ENCODE measurements at places on chromosomes 2 and 18.

DNA sequence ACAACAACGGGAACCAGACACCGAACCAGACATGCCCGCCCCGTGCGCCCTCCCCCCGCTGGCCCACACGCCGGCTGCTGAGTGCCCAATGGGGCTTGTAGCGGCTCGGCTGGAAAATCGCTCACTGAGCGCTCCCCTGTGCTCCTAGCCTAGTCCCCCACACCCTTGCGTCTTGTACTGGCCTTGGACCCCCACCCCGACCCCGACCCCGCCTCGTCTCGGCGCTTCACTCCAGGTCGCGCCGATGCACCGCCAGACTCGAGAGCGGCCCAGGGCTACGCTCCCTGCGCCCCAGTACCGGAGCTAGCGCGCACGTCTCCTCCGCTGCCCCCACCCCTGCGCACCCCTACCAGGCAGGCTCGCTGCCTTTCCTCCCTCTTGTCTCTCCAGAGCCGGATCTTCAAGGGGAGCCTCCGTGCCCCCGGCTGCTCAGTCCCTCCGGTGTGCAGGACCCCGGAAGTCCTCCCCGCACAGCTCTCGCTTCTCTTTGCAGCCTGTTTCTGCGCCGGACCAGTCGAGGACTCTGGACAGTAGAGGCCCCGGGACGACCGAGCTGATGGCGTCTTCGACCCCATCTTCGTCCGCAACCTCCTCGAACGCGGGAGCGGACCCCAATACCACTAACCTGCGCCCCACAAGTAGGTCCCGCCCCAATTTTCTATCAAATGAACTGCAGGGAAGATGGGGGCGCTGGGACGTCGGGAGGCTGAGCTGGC lies 1.5 kb downstream of the GAD1 start:
- no peak for DNase-seq

DNA sequence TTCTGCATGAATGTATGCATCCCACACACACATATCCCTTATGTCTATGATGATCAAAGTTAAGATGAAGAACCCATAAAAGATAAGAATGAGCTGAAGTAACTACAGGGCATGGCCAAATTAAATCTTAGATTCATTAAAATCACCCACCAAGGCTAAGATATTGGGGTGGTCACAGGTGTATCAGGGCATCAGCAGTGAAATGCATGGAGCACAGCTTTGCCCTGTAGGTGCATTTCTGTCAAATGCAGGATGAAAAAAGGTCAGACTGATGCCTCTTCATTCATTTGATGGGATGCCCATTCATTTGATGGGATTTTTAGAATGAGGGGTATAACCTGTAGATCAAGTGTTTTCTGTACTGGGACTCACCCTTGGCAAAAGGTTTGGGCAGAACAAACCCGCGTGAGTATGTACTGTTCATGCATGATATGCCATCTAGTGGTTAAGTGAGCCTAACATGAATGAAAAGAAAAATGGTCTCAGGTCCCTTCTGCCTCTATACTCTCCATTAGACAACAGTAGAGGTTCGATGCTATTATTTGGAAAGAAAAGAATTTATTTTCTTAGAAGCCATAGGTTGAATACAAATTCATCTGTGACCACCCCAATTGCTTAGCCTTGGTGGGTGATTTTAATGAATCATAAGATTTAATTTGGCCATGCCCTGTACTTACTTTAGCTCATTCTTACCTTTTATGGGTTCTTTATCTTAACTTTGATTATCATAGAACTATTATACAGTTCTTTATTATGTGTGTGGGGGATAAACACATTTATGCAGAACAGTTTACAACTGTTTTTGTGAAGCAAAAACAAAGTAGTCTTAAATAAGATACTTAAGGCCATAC lies 43.2 kb upstream of the NOSTRIN start:
- DNase-seq, result no peak

GRCh38 chr2:121810959-121811853 lies 55.8 kb downstream of the TSN start:
- no peak for DNase-seq

- no peak for DNase-seq
Observed at GRCh38 chr2:164910101-164910899, 45.0 kb downstream of the SLC38A11 start.

DNA sequence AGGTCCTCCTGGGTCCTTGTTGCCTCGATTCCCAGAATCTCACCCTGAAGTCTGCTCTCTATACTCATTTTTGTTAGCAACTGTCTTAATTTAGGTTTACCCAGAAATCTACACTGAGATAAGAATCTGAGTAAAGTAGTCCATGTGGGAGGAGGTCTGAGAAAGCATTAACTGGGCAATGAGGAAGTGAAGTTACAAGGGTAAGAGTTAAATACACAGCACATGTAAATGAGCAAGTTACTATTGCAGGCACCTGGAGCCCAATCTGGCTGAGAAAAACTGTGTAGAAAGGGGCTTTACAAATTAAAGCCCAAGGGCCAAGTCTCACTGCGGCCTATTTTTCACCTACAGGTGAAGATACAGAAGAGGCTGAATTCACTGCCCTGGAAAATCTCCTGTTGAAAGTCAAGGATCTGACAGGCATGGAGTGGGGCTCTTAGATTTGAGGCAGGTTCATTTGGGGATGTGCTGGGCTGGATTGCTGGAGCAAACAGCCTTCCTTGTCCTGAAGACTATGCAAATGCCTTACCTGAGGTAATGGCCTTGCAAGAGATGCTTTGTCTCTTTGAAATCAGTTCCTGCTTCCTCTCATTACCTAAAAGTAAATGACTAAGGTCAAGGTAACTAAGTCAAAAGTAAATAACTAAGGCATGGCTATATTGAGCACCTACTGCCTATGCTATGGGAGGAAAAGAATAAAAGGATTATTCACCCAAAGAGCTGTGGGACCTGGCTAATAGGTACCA lies 84.4 kb upstream of the DYNAP start:
- DNase-seq, result no peak

DNA sequence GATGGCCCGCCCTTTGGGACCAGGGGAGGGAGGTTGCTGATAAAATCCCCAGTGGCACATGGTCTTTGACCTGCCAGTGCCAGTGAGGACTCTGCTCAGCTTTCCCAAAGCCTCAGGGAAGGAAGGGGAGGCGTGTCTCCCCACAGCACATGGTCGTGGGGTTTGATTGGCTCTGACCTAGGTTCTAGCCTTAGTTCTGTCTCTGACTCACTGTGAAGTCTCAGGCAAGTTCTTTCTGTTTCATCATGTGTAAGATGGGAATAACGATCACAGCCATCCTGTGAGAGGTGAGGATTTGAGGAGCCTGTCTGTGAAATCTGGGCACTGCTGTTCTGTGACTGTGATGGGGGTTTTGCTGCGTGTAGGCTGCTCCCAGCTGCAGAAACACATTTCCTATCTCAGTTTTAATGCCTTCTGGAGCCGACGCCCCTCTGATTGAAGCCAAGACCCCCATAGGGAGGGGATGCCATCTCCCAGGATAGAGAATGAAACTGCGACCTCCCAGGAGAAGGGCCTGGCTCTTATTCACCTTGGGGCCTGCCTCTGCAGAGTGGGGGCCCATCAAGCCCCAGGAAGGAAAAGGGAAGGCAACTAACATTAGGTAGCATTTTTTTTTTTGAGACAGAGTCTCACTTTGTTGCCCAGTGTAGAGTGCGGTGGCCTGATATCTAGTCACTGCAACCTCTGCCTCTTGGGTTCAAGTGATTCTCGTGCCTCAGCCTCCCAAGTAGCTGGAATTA lies 84.0 kb downstream of the DDX1 start:
- no peak for DNase-seq

DNA sequence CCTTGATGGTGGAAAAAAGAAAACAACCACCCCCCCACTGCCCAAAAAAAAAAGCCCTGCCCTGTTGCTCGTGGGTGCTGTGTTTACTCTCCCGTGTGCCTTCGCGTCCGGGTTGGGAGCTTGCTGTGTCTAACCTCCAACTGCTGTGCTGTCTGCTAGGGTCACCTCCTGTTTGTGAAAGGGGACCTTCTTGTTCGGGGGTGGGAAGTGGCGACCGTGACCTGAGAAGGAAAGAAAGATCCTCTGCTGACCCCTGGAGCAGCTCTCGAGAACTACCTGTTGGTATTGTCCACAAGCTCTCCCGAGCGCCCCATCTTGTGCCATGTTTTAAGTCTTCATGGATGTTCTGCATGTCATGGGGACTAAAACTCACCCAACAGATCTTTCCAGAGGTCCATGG lies 28.0 kb downstream of the MAL start:
- DNase-seq, result no peak

GRCh38 chr2:42964439-42965083 lies 172.2 kb upstream of the HAAO start:
- DNase-seq, result no peak

DNA sequence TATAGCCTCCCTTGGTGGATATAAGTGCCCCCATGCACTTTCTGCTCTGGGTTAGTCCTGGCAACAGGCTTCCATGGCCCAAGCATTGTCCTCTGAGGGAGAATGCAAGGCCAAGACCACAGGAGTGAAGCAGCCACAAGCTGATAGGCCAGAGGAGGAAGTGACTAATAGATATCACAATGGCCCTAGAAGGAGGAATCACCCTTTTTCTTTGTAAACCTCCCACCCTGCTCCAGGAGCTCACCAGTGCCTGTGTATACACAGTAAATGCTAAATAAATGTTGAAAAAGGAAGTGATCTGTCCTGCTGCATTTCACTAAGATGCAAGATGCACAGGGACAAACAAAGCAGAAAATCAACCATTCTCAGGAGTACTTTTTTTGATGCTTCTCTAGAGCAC lies 49.7 kb upstream of the ABCA12 start:
- no peak for DNase-seq

- DNase-seq, result no peak
Observed at GRCh38 chr18:58287353-58288274, 243.6 kb downstream of the NEDD4L start.

DNA sequence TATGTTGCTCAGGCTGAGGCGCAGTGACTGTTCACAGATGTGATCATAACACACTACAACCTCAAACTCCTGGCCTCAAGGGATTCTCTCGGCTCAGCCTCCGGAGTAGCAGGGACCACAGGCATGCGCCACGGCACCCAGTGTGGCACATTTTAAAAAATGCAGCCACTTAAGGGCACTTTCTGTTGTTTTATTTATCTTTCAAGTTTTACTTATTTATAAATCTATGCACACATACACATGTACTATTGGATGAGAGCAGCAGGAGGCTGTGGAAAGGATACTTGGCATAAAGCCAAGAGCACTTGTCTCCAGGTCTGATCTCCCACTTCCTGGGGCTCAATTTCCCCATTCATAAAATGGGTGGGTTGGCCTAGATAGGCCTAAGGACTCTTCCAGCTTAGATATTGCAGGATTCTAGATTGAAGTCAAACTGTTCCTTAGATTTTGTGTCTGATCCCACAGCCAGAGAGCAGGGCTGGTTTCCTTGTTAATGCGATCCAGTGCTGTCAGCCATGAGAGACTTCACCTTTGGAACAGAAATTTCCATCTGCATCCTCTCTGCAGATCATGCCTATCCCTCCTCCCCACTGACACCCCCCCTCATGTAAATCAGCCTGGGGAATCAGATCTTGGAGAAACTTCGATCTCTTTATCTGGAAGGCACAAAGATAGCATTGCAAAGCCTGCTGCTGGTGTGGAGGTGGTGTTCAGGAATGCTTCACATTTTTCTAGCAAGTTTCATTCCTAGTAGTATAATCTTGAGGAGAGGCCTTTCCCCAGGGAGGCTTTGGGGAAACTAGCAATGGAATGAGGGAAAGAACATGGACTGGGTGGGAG lies 24.7 kb downstream of the PCBP1 start:
- DNase-seq, result no peak

DNA sequence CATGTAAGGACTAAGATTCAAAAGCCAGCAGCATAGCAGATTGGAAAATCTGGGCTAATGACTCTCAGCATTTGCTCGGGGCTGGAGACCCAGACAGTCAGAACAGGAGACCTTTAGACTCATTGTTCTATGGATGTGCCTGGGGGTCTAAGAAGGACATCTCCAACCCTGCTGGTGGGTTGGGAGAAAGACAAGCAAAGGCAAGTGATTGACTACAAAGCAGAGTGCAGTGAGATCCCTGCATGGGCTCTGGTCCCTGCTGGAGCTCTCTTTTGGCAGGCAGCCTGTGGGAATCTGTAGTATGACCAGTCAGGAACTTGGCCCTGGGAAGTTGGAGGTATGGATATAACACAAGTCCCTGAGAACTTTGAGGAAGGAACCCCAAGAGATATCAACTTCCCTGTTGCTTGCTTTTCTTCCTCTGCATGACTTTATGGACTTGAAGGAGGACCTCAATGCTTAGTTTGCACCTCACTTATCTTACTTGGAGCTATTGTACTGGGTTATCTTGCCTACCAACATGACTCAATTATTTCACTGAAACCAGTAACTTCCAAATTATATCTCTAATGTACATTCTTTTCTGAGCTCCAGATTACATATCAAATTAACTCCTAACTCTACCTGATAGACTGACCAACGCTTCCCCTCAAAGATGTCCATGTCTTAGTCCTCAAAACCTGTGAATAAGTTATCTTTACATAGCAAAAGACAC lies 236.0 kb downstream of the CYRIA start:
- no peak for DNase-seq

GRCh38 chr2:113898081-113898480 lies 8.2 kb downstream of the ACTR3 start:
- DNase-seq, result no peak

- no peak for DNase-seq
Observed at GRCh38 chr18:60372132-60372531, 443 bp downstream of the MC4R start.

DNA sequence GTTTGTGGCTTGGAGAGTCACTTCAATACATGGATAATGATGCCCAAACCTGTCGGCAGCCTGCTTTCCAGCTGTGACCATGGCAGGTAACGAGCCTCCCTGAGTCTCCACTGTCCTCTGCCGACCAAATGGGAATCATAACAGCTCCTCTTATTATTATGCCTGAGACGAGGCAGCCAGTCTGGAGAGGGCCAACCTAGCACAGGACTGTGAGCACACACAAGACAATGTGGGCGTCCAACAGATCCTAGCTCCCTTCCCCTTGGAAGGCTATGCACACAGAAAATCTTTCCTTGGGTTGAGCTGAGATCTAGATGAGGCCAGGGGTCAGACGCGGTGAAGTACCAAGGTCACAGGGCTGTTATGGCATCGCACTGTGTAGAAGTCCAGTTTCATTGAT lies 890 bp upstream of the SLC4A3 start:
- no peak for DNase-seq

DNA sequence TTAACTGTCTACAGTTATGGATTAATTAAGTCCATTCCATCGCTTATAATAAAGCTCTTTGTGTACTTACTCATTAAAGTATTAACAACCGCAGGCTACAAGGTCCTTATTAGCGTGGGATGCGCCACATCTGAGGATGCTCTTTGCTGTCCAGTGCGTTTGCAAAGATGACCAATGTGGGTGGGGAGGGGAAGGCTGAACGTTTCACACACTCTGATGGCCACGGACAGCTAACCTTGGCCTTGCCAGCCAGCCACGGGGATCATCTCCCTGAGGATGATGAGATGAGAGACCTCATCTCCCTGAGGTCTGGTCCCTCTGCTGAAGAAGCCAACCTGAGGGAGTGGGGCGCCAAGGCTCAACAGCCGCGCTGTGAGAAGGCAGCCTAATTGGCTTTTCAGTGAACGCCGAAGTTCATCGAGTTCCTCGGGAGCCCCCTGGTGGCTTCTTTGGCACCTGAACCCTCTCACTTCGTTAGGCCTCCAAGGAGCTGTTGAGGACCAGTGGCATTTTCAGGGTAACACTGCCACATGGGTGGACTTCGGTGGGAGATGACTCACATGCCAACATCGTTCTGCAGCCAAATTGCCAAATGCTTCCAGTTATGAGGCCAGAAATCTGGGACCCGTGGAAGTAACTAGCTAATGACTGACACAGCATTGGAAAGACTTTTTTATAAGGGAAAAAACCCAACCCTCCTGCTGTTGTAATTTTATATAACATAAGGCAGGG lies 69.3 kb upstream of the SEC11C start:
- peak; percentile 46 for DNase-seq

GRCh38 chr2:67566285-67566684 lies 169.2 kb downstream of the ETAA1 start:
- DNase-seq, result no peak

GRCh38 chr2:21042958-21043743 lies 722 bp downstream of the APOB start:
- no peak for DNase-seq
